Naive thymus-derived CD8-positive, alpha-beta T cell (primary cell): ENCODE measurements at places on chromosomes 13 and 19.
A peak's percentile ranks its signal among the peaks of the same experiment; 100 is the strongest.

DNA sequence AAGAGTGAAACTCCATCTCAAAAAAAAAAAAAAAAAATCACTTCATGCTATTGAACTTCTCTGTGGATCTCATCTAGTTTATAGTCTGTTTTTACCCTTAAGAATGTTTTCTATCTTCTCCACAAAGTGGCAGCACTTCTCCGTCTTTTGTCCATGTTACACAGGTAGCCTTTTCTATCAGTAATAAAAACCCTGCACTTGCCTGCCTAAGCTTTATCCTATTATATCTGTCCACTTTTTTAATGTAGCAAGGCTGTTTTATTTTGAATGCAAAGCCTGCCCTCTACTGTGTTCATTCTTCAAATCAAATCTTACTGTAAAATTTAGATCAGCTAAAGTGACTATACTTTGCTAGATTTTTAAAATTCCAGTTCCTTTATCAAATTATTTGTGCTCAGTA lies 124.0 kb downstream of the STOML3 start:
- DNase-seq = no peak

GRCh38 chr13:27130223-27130978 lies 41.2 kb downstream of the USP12 start:
- DNase-seq = no peak

DNA sequence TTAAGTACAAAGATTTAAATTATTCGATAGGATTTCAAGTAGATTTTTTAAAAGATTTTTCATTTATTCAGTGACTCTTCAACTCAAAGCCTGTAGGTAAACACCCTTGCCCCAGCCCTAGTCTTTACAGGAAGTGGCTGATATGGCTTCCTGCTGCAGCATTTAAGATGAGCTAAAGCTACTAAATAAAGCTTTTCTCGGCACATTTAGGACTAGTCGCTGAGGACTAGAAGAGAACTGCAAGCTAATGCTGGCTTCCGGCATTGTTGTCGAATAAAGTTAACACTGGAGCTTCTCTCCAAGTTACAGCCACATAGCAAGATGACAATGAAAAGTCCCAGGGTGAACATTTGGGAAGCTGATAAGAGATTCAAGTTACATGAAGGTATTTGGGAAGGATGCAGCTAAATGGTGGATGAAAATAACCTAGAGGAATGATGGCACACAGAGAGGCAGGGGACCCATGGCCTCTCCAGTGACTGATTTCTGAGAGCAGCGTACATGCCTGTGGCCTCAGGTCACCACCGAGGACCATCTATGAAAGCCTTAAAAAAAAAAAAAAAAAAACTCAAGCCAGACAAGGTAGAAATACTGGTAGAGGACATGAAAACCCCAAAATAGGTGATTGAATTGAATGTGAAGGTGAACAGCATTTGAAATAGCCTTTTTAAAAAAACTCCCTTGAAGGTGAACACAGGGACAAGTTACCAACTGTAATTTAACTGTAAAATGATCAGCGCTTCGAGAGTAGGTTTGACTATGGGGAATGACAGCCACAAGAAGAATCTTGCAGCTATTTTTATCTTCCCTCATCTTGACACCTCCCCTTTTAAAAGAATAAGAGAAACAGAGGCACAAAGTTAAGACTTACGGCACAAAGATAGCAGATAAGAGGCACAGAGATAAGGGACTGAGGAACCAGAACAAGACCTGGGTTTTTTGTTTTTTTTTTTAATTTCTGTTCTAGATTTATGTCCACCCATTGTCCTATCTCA lies 155.4 kb downstream of the DCT start:
- DNase-seq = peak; percentile 70

DNA sequence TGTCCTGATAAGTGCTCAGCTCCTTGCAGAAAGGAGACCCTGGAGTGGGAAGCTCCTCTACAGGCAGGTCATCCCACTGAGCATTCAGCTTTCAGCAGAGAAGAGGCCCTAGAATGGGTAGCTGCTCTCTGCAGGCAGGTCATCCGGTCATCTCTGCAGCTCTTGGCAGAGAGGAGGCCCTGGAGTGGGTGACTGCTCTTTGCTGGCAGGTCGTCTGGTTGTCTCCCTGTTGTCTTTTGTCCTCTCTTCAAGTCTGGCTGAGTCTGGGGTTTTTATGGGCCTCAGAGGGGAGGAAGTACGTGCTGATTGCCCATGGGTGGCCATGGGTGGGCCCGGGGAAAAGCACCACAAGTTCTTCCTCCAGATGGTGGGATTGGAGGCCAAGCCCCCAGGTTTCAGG lies 250.3 kb upstream of the EDNRB start:
- no peak for DNase-seq

GRCh38 chr19:46448601-46449000 lies 19.9 kb upstream of the PNMA8C start:
- DNase-seq = no peak

- no peak for DNase-seq
Measured at GRCh38 chr13:100315522-100315921, 226.6 kb downstream of the PCCA start.

DNA sequence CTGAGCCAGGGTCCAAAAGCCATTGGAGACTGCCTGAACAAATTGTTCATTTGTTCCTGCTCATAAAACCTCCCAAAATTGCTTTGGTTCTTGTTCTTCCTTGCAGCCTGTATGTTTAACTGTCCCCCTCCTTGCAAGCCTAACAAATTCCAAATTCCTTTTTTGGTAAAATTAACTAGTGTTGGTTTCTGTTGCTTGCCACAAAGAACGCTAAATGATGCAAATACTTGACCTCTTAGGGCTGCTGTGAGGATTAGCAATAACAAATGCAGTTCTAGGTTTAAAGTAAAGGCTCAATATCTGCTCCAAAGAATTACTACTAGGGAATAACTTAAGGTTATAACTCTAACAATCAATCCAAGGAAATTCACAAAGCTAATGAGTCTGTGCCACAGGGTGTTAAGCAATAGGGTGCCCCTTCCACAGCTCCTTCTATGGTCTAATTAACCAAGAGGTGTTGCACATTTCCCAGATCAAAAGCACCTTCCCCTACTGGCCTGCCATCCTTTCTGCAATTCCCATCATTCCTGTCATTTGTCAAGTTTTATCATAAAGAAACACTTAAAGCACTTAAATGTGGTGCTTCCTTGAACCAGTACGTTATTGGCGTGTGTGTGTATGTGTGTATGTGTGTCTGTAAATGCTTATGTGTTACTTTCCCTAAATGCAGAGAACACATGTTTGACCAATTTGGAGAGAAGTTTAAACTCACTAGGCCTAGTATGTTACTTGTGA lies 110.2 kb downstream of the RAP2A start:
- no peak for DNase-seq

GRCh38 chr13:113184568-113185440 lies 23.7 kb downstream of the PCID2 start:
- DNase-seq = no peak

GRCh38 chr13:46317120-46317519 lies 69.9 kb downstream of the RUBCNL start:
- no peak for DNase-seq

- DNase-seq = peak; percentile 25
Measured at GRCh38 chr19:17076543-17076991, 990 bp downstream of the MYO9B start.

- no peak for DNase-seq
Measured at GRCh38 chr19:33344573-33344925, 29.0 kb upstream of the CEBPG start.

GRCh38 chr13:31192306-31192705 lies 7.5 kb upstream of the B3GLCT start:
- no peak for DNase-seq

DNA sequence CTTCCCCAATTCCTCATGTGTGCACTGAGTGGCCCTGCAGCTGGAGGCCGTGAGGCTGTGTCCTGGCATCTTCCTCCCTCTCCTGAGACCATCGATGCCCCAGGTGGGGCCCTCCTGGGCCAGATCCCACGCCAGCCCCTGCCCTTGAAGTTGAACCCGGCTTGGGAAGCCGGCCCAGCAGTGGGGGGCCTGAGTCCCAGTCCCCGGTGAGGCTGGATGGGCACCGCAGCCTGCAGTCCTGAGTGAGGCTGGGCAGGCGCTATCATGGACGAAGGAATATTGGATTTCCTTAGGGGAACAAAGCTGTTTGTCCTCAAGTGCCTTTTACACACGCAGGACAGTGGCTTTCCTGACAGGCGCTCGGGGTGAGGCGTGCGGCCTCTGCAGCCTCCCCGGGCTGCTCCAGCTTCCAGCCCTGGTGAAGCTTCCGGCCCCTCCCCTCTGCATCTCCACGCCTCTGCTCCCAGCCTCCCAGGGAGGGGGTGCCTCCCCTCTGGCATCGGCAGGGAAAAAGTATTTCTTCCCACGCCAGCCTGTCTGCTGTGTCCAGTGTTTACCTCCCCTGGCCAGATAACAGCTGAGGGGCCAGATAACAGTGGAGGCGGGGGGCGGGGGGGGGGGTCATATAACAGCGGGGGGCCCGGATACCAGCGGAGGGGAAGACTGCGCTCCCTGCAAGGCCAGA lies 159.5 kb downstream of the KDM4B start:
- no peak for DNase-seq

DNA sequence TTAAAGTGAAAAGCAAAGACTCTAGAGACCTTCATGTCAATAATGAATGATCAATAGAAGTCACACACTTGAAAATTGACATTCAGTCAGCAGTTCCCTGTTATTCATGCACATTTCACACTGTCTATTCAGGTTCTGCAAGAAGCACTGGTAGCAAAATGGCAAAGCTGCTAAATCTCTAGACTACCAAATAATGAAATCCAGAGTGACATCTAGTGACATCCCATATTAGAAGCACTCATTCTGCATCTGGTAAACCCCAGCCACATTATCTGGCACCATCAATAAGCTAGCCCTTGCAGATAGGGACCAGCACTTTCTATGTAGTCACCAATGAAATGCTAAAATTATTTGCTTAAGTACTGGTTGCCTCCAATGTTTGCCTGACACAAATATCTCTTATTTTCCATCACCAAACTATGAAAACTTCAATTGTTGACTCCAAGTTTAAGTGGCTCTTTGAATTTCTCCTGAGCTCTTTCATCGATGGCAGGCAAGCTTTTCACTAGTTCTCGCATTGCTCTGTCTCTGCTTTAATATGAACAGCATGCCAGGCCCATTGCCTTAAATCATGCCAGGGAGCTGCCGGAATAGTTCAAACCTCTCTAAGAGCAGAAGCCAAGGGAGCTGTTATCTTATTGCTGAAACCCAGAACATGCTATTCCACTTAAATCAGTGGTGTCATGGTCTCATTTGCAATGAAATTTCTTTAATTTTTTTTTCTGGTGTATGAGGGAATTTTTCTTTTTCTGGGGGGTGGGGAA lies 409.9 kb downstream of the MZT1 start:
- DNase-seq = no peak

- DNase-seq = no peak
Measured at GRCh38 chr19:632579-633067, 714 bp downstream of the POLRMT start.

DNA sequence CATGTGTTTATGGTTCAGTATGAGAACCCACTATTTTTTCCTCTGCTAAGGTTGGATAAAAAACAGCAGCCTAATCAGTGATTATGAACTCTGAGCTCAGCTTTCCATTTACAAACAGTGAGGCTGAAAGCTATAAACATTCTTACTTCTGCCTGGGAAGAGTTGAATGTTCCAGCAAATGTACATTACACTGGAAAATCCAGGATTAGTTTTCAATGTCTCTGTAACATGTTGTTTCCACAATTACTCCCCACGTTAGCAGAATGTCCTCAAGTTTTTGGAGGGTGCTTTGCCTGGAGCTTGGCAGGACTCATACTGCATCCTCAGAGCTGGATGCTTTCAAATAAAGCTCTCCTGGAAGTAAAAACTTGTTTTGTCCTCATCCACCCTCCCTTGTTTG lies 150.4 kb downstream of the POSTN start:
- DNase-seq = no peak

DNA sequence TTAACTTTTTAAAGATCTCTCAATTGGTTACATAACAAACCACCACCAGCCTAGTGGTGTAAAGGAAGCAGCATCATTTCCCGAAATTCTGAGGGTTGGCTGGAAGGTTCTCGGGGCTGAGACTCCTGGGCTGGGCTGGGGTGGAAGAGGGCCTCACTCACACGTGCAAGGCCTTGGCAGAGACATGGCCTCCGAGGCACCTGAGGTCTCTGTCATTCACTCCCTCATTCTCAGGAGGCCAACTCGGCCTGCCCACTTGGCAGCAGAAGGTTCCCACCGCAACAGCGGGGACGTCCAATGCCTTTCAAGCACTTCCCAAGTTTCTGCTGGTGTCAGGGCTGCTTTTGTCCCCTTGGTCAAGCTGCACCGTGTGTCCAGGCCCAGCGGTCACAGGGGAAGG lies 18.6 kb upstream of the RASA3 start:
- no peak for DNase-seq

GRCh38 chr19:43362745-43363144 lies 9.3 kb downstream of the CD177 start:
- no peak for DNase-seq

DNA sequence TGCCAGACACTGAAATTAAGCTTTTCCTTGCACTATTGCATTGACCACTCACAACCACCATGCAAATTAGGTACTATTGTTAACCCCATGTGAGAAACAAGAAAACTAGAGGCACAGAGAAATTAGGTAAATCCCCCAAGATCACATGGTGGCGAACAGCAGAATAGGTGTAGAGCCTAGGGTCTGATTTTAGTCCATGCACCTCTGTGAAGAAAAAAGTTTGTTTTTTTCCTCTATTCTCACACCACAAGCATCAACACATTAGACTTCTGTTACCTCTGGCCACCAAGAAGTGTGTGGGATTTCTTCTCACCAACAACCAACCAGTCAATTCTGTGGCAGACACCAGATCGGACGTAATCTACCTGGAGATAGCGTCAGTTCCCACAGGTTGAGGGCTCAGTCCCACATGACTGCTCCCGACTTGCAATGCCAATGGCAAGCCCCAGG lies 391.9 kb downstream of the COG6 start:
- no peak for DNase-seq

DNA sequence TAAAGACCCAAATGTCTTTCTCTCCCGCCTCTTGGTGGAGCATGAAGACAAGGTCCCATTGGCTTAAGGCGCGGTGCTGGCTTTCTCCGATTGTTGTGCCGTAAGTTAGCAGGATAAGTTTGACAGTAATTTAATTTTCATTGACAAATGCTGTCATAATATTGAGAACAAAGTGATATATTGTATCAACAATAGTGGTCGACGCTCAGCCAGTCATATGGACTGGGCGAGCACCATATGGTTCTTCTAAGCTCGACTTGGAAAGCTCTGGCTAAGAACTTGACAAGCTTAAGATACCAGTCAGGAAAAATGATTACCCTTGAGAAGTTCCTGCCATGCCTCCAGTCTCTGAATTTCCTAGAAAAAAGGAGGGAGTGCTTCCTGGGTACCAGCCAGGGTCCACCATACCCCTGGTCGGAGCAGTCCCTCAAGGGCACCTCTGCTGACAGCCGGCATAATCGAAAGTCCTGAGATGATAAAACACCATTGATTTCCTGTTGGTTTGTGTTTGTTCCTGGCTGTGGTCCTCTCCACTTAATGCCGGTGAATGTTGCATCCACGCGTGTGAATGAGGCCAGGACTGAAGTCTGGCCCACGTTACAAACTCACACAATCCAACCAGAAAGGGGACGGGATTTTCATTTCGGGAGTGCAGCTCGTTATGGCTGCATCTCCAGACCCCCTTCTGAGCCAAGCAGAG lies 262.1 kb downstream of the ZNF536 start:
- DNase-seq = no peak
